Progenitor cell of endocrine pancreas (in vitro differentiated cells): ENCODE measurements at places on chromosomes 4 and X. TPM values are rescaled to one million over a fixed set of nuclear protein-coding genes. Genes with fewer than 3 reads are reported as not detected.

TMEM144 gene
- 11.9 and 15.4 TPM in 2 replicates for total RNA-seq

GPR50 gene
- 0.29 and 0.64 TPM in 2 replicates for total RNA-seq

CENPC gene
- total RNA-seq = 25.2 and 26.4 TPM in 2 replicates

ADAM29 gene
- not detected in 2 replicates for total RNA-seq

ARHGAP6 gene
- total RNA-seq = 1.9 TPM in 2 replicates

GLRA3 gene
- total RNA-seq = 0.07 and 0.10 TPM in 2 replicates

MGARP gene
- total RNA-seq = 0.22 TPM in 1 of 2 replicates, not detected in the other

KCNIP4 gene
- total RNA-seq = 0.27 and 0.43 TPM in 2 replicates

- DNase-seq = no peak
Measured at GRCh38 chr4:20825505-20825904, 125.2 kb downstream of the PACRGL start.

DNA sequence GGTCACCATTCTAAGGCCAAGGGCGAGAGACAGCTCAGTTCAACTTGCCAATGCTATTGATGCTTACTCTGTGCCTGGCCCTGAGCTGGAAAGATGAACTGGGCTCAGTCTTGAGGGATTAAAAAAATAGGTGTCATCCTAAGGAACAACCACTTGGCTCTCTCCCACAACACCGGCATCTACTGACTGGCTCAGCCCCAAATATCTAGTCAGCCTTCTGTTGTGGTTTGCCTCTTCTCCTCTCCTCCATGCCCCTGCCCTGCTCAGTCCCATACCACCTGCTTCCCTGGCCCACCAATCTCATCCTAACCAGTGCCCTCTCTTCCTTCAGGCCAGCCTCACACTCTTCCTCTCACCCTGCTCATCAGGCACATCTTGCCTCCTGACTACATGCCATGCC, 29.6 kb downstream of the KDM5C start:
- no peak for DNase-seq

DNA sequence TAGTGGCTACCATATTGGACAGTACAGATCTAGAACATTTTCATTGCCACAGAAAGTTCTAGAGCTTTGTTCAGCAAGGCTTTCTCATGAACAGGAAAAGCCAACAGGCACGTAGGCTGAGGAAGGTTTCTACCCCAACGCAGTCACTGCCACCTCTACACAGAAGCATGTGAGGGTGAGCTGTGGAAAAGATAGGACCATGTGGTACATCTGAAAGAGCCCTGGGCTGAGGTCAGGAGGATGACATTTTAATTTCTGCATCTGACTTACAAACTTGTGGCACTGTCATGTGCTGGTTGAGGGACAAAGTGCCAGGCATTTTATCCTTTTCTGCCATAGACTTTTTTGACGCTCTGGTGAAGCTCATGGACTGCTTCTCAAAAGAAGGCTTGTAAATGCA, 454.2 kb downstream of the BCOR start:
- DNase-seq = no peak

- no peak for DNase-seq
Measured at GRCh38 chr4:68359508-68359907, 9.6 kb upstream of the YTHDC1 start.

DNA sequence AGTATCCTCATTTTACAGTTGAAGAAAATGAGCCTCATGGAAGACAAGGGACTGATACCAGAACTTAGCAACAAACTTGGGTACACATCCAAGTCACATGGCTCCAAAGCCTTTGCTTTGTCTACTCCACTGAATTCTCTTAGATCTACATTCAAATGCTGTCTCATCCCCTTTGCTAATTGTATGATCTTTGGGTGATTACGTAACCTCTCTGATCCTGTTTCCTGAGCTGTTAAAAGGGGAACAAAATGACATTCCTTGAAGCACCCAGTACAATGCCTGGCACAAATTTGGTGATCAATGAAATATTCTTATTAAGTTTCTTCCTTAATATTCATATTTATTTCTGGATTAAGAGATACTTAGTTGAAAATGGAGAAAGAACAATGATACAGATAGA, 5.9 kb upstream of the HPGD start:
- no peak for DNase-seq

DNA sequence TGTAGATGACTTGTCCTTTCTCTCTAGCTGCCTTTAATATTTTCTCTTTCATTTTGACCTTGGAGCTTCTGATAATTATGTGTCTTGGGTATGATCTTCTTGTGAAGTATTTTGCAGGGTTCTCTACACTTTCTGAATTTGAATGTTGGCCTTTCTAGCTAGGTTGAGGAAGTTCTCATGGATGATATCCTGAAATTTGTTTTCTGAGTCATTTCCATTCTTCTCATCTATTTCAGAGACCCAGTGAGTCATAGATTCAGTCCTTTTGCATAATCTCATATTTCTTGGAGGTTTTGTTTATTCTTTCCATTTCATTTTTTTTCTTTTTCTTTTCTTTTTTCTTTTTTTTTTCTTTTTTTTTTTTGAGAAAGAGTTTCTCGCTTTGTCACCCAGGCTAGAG, 585.7 kb upstream of the PABPC4L start:
- DNase-seq = no peak

- peak; percentile 81 for DNase-seq
Measured at GRCh38 chrX:129540068-129540653, at the start of gene OCRL. Gene OCRL (plus strand): TSS chrX:129540259. CDS start chrX:129540440, 181 bp downstream.

GRCh38 chr4:122602277-122603142, 18.4 kb downstream of the IL21 start:
- no peak for DNase-seq
